ENCODE measurements at places on chromosomes 11 and 22. TPM values are rescaled to one million over a fixed set of nuclear protein-coding genes. Genes with fewer than 3 reads are reported as not detected.

DNA sequence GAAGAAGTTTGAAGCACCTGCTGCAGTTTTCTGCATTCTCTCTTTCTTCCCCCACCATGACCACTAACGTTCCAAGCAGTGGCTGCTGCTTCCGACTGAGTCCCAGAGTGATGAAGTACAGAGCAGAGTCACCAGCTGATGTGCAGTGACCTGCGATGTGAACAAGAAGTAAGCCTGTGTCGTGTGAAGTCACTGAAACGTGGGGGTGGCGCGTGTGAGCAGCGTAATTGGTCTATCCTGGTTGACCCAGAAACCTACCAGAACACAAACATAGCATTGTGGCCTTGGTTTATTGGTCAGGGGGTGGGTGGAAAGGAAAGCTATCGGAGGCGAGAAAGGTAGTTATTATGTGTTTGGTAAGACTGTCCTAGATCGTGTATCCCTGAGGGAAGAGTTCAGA is 3.5 kb downstream of the KRTAP5-7 start:
- no peak for DNase-seq

- no peak for DNase-seq
Observed at GRCh38 chr11:32244453-32244852, 153.6 kb downstream of the RCN1 start.

Gene RAB39A
- not detected for polyA plus RNA-seq

DNA sequence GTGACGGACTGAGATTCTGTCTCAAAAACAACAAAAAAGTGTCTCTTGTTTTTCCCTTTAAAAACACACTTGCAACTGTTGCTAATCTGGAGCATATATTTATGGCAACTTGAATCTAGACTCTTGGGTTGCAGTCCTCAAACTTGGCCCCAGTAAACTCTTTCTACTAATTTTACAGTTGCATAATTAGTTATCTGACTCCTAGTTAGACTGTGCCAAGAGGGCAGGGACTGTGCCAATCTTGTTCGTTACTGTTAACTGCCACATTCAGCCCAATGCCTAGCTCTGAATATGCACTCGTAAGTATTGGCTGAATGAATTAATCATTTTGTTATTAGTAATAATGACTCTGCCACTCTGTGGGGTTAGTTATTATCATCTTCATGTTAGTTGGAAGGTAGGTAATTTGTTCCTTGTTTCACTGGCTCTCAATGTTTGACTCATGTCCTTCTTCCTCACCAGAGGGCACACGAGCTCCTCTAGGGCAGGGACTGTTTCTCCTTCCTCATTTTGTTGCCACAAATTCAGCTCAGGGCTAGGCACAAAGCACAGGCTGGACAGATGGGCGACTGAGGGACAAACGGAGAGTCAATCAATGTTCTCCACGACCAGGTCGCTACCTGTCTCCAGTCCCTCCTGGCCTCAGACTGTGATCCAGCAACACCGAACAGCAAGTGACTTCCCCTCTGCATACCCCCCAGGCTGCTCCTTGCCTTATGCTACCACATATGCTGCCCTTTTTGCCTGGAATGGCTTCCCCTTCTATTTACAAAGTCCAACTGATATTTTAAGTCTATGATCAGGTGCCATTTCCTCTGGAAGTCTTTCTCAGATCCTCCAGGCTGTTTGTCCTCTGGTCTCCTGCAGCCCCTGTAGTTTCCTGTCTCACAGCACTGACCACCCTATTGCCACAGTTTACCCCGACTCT is 9.0 kb downstream of the CLPB start:
- DNase-seq, result no peak

Gene MAJIN
- polyA plus RNA-seq, result not detected

DNA sequence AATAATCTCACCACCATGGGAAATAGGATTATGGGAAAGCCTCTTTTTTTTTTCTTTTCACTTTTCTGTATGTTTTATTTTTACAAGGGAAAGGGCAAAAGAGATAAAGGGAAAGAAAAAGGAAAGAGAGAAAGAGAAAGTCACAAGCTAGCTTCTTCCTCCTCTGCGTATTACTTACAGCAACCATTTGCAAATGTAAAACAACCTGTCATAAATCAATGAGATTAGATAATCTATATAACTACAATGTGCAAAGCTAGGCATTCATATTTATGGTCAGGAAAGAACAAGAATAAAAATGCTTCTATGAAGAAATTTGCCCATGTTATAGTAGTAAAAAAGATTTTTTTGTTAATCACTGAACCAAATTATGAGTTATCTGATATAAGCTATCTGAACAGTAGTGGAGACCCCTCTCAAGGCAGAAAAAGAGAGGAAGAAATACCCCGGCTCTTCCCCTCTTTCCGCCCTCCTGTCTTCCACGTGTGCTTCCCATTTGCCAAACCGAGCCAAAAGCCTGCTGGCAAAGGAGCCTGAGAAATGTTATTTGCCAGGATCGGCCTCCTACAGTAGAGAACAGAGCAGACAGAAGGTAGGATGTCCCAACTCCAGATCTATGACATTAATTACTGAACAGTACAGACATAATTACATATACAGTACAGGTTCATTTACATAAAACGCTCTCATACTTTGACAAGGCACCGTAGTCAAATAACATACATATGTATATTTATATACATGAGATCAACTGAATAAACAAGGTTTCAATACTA is 50.2 kb downstream of the ARHGAP32 start:
- DNase-seq, result no peak
